ENCODE measurements at places on chromosomes 3 and 15.
A peak's percentile ranks its signal among the peaks of the same experiment; 100 is the strongest.

DNA sequence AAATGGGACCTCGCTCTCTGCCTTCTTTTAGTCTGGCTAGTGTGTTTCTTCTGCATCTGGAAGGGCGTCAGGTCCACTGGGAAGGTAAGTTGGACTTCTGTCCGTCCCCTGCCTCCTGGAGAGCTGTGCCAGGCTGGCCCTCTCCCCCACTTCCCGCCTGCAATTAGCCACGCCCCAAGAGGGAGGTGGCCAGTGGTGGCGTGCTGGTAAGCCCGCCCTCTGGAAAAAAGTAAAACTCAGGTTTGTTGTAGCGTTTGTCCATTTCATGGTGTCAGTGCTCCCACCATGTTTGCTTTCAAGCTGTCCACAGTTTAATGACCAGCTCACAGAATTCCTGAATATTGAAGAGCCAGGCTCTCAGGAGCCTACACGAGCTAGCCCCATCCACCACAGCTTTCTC lies 55.6 kb downstream of the SLC6A6 start:
- DNase-seq, result no peak

DNA sequence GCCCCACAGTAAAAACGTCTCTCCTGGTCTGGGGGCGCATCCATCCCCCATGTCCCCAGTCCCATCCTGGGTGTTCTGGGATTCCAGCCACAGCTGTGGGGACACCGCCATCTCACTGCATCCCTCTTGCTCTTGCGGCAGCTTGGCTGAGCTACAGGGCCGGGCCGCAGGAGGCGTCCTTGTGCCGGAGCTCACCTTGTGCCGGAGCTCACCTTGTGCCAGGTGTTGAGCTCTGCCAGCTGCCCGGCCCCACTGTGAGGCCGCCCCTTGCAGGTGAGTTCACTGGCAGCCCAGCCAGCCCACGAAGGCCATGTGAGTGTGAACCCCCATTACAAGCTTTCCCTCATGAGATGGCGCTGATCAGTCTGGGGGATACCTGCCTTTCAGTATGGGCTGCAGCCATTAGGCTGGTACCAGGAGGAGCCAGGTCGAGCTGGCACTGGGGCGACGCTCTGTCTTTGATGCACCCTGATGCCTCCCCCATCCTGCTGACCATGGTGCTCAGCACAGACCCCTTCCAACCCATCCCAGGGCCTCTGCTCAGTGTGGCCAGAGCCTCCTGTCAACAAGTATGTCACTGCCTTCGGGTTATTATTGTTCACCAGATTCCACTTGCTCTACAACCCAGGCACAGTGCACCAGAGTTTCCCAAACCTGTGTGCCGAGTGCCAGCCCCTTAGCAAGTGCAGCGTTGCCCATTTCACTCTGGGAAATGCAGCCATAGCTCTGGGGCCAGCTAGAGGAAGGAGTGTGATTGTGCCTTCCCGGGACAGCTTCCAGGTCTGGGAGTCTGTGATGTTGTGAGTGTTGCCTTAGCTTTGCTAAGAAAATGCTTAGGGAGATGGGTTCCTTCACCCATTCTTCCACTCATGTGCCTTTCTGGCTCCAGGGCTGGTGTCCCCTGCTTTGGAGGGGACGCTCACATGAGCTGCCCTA lies 105.7 kb downstream of the APBA2 start:
- no peak for DNase-seq

- DNase-seq, result no peak
These were observed 10.3 kb upstream of the RYK start for GRCh38 chr3:134260987-134261386.

GRCh38 chr3:196120291-196120951 lies 38.5 kb upstream of the TFRC start:
- no peak for DNase-seq

- DNase-seq, result peak; percentile 95
These were observed at the start of gene PTPRG for GRCh38 chr3:61561374-61562041. TSS of gene PTPRG (plus strand) at chr3:61561571. CDS start at chr3:61562288, 717 bp downstream.

DNA sequence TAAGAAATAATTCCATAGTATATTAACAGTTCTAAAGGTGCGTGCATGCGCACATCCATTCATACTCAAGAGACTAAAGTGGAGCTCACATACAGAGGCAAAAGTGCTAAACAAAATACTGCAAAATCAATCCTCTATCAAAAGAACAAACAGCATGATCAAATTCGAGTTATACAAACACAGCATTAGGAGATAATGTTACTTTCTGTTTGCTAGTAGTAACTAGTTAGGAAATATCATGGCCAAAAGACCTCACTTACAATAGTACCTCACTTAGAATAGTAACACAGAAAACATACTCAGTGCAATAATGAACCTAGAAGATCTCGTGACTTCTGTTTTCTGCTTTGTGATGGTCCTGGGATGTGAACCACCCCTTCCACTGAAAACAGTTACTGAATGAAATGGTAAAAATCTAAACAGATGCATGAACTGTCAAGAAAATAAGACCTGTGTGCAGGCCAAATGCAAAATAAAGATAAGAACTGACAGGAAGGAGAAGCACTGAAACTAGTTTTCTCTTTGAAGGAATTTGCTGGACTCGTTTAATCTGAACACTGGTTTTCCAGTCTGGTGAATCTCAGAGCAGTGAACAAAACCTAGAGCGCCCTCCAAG lies 20.9 kb upstream of the CEMIP start:
- no peak for DNase-seq

GRCh38 chr3:193874997-193875593 lies 260.9 kb upstream of the HES1 start:
- no peak for DNase-seq

- DNase-seq, result no peak
These were observed 79.3 kb downstream of the CGGBP1 start for GRCh38 chr3:87979527-87979926.

GRCh38 chr3:8558645-8559044 lies 57.0 kb downstream of the LMCD1 start:
- DNase-seq, result no peak

DNA sequence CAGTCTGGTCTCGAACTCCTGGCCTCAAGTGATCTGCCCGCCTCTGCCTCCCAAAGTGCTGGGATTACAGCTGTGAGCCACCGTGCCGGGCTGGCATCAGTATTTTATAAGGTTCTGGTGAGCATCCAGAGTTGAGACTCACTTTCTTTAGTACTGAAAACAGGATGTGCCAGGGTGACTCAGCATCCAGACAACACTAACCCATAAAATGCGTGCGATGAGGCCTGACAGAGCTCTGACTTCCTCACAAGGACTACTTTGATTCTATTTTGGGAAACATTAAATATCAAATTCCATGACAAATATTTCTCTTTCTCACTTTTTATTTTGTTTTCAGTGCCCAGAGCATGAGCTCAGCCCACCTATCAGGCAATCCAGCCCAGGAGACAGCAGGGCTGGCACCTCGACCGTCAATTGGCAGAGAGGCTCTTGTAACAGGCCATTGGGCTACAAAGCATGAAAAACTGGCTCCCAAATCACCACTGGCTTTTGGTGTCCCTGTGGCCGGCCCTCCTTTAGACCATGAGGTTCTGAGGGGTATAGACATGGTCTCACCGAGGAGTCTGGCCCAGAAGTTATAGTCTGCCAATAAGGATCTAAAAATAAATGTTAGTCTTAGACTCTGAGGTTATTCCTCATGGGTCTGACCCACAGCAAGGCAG lies 75.0 kb downstream of the FEM1B start:
- DNase-seq, result peak; percentile 93

- no peak for DNase-seq
These were observed 81.4 kb upstream of the CRBN start for GRCh38 chr3:3260870-3261269.

DNA sequence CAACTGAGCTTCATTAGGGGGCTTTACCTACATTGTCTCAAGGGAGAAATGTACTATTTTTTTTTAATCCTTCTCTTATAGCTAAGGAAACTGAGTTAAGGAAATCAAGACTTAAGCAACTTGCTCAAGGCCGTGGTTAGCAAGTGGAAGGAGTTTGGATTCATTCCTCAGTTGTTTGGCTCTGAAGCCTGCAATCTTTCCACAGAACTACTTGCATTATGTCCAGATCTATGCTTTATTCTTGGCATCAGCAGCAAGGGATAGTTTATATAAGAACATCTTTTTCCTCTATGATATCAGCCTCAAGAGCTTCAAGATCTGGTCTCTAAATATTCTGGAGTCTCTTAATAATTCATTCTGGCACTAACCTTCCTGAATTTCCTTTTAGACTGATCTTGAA lies 182.4 kb downstream of the SV2B start:
- DNase-seq, result no peak

- no peak for DNase-seq
These were observed 104.5 kb downstream of the VGLL4 start for GRCh38 chr3:11539218-11539617.

- no peak for DNase-seq
These were observed 34.8 kb downstream of the SLC12A8 start for GRCh38 chr3:125177746-125178145.

- no peak for DNase-seq
These were observed 56.3 kb downstream of the MAGEF1 start for GRCh38 chr3:184655597-184655996.

GRCh38 chr3:116734243-116734642 lies 24.7 kb downstream of the TUSC7 start:
- no peak for DNase-seq

- no peak for DNase-seq
These were observed 77.8 kb downstream of the RAB11A start for GRCh38 chr15:65947041-65947440.

Data from iris pigment epithelial cell (primary cell).